ENCODE measurements at places on chromosomes 12 and 14.

DNA sequence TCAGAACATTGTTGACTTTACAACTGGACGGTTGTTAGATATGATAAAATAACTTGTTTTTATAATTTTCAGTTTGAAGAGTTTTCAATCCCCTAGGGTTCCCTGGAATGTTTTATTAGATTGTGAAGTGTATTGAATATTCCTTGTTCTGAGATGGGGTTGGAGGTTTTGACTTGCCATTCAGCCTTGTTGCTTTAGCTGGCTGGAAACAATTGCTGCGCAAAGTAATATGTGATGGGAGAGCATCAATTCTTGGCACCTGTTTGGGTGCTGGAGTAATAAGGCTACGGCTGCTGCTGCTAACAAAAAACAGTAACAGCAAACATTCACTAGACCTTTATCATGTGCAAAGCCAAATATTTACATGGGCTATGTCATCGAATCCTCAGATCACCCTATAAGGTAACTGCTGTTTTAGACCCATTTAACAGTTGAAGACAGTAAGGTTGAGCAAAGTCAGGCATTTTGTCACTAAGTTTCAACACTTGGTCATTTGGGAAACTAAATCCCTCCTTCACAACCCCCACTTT, 241.0 kb upstream of the TBX3 start:
- no peak for DNase-seq

DNA sequence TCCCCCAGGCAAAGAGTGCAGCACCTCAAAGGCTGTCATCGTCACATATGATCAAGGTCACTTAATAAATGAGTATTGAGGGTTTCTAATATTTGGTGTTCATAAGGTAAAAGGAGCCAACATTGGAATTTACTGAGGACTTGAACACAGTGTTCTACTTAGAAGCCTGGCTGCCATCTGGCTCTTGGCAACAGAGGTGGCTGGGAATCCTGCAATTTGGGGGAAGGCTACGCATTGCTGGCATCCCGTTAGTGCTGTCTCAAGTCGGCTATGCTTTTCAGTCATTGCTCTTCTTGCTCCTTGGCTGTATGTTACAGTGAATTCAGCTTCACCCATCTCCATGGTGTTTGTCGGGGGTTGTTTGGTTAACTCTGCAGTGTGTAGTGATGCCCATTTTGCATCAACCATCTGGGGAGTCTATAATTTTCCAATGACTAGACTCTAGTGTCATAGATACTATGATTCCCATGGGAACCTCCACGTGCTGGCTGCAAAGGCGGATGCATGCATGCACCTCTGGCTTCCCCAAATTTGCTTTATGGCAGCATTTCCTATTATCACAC, 12.9 kb upstream of the SLC24A4 start:
- DNase-seq, result no peak

GRCh38 chr14:67237591-67237990, 3.6 kb upstream of the PALS1 start:
- no peak for DNase-seq

DNA sequence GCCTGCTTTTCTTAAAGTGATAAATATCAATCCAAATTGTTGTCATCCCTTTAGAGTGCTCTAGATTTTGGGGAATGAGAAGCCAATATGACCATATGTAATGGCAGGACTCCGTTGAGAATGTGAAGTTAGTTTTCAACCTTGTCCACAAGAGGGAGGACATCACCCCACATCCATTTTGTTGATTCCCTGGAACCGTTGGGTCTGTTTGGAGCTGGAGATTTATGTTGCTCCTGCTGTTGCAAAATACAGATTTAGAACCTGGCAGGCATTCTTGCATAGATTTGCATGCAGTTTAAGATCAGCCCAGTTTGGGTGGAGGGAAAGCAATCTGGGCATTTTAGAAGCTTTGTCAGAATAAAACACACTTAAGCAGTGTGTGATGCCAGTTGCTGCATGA, 620.1 kb downstream of the NRXN3 start:
- DNase-seq, result no peak

GRCh38 chr14:97713023-97713422, 915.8 kb downstream of the VRK1 start:
- no peak for DNase-seq

DNA sequence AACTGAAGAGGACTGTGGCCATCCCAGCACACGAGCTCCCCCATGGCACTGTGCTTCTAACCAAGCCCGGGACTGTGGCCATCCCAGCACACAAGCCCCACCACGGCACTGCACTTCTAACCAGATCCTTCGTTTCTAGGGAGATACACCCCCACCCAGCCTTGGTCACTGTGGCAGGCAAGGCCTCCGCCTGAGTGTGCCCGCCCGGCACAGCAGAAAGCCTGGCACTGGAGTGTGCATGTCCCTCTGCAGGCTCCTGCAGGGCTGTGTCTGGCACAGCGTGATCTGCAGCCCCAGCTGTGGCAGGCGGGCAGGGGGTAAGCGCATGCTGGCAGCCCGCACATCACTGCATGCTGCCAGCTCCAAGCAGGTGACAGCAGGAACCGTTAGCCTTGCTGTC, 49.8 kb downstream of the CCDC85C start:
- DNase-seq, result no peak

- no peak for DNase-seq
Observed at GRCh38 chr14:77508249-77508648, 9.6 kb upstream of the ISM2 start.

GRCh38 chr12:62537551-62537950, 70.9 kb downstream of the MON2 start:
- no peak for DNase-seq

GRCh38 chr12:55937981-55938380, 7.0 kb downstream of the DGKA start:
- no peak for DNase-seq

GRCh38 chr12:80756875-80757274, 40.2 kb downstream of the MYF5 start:
- no peak for DNase-seq

DNA sequence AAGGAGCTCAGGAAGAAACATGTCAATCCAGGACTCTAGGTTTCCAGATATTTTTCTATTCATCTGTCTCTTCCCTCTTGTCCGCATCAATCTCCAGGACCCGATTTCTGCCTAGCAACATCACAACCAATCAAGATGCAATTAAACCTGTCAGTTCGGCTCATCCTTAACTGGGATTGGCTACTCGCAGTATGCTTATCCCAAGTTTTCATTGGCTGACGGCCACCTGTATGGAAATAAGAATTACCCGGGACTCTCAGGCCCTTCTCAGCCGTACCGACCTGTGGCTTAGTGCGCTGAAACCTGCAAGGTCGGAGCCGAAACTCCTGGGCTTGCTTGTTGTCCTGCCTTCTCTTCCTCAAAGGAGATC, 20.4 kb upstream of the ATP5MC2 start:
- peak; percentile 83 for DNase-seq

GRCh38 chr12:131856366-131857097, 28.3 kb downstream of the MMP17 start:
- DNase-seq, result no peak

DNA sequence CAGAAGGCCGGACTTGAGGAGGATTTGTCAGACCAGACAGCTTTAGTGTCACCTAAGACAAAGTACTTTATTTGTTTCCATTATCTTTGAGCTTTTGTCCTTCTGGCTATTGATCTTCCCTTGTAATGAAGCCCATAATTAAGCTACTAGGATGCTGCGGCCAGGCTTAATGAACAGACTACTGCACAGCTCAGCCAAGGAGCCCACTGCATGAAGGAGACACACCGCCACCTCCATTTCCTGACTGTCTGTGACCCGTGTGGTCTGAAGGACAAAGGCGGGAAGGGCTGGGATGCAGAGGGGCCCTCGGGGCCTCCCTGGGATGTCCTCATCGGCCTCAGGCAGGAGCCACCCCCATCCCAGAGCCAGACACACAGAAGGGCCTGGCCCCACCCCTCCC, 31.0 kb upstream of the GALNT9 start:
- no peak for DNase-seq

DNA sequence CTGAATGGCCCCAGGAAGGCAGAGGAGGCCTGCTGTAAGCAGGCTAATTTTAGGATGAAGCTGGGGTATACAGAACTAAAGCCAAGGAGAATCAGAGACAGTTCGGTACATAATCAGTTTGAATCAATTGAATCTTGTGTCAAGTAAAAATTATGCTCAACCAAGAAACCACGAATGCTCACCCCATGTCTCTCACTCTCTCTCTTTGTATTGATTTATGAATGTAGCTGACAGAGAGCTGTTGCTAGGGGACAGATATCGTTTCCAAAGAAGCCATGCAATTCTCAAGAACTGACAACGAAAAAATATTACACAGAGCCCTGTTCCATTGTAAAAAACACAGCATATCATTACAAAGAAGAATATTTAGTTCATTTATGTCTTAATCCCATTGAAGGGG, 151.1 kb upstream of the PKP2 start:
- no peak for DNase-seq

GRCh38 chr12:113461666-113462065, 10.0 kb downstream of the LHX5 start:
- no peak for DNase-seq

GRCh38 chr12:95258803-95259202, 41.2 kb downstream of the VEZT start:
- no peak for DNase-seq

GRCh38 chr14:75204116-75204515, 27.7 kb upstream of the TMED10 start:
- no peak for DNase-seq

DNA sequence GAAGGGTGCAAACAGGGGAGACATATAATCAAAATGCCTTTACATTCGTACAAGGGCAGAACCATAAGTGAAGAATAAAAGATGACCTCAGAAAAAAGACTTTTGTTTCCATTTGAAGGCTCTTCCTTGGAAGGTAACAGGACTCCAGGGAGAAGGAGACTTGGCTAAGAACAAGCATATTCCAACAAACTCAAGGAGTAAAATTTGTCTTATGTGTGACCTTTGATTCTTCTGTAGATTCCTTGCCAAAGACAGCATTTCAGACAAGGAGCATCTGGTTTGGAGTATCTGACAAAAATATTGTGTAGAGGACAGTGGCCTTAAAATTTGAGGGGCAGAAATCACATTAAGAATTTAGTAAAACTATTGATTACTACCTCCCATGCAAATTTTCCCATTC, 991.9 kb downstream of the FLRT2 start:
- DNase-seq, result no peak

DNA sequence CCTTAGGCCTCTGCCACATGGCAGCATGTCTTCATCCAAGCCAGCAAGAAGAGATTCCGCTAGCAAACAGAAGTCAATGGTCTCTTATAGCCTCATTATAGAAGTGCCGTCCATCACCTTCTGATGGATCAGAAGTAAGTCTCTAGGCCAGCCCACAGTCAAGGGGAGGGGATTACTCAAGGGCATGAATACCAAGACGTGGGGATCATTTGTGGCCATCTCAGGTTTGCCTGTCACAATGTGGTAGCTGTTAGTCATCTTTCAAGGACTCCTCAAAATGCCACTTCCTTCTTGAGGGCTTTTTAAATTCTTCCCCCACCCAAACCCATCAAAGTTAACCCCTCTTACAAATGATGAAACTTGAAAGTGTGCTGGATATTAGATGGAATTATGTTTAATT, 8.1 kb upstream of the ADCY6 start:
- no peak for DNase-seq

- DNase-seq, result no peak
Observed at GRCh38 chr12:113134071-113134470, 1.5 kb downstream of the RASAL1 start.

DNA sequence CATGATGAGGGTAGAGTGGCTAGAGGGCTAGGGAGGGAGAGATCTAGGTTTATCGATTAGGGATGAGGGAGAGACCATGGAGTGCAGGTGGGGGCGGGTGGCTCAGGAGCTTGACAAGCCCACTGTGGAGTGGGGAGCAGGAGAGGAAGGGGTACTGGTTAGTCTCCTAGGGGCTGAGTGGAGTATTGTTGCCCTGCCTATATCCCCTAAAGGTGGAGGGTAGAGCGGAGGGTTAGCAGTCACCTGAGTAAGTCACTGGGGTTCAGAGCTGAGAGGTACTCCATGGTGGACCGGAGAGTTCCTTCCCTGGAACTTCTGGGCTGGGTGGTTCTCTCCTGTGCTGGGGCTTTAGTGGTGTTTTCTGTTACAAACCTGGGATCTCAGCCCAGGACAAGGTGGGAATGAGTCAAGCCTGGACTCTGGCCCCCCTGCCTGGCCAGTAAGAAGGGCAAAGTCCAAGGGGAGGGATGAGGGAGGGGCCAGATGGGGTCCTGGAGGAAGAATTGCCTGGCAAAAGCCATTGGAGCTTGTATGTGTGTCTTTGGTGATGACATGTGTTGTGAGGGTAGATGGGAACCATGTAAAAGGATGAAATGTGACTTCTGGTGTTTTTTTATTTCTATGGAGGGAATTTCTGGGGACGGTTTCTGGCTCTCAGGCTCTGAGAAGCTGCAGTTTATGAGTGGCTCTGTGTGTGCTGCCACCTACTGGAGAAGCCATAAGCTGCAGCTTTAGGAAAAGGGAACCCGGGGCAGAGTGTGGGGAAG, at the start of gene CIDEB:
Gene CIDEB, minus strand, starts transcription at position 403 of the 767 bp plus-strand sequence. Its CDS starts 119 bp downstream, at position 284.
- peak; percentile 11 for DNase-seq

DNA sequence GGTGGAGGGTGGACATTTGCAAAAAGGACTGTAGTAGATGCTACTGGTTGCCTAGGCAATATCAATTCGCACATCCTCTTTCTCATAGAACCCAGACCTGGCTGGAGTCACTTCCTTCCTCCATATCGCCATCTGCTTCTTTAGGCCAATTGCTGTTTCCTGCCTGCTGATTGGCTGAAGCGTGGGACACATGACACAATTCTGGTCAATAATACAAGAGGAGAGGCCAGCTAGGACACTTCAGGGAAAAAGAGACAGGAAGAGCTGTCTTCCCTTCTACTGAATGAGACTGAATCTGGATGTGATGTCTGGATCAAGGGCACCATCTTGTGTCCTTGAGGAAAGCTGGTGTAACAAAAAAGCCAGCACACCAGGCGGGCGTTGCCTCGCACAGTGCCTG, 53.8 kb downstream of the TRPV4 start:
- DNase-seq, result no peak

DNA sequence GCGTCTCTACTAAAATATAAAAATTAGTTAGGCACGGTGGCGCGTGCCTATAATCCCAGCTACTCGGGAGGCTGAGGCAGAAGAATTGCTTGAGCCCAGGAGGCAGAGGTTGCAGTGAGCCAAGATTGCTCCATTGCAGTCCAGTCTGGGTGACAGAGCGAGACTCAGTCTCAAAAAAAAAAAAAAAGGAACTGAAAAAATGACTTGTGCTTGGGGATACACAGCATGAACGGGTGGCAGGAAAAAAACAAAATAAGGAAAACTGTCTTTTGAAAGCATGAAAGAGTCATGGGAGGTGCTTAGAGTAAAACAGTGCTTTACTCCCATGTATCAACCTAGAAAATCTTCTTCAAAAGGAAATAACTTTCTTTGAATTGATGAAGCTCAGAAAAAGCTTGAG, 80.8 kb downstream of the TMTC1 start:
- no peak for DNase-seq

DNA sequence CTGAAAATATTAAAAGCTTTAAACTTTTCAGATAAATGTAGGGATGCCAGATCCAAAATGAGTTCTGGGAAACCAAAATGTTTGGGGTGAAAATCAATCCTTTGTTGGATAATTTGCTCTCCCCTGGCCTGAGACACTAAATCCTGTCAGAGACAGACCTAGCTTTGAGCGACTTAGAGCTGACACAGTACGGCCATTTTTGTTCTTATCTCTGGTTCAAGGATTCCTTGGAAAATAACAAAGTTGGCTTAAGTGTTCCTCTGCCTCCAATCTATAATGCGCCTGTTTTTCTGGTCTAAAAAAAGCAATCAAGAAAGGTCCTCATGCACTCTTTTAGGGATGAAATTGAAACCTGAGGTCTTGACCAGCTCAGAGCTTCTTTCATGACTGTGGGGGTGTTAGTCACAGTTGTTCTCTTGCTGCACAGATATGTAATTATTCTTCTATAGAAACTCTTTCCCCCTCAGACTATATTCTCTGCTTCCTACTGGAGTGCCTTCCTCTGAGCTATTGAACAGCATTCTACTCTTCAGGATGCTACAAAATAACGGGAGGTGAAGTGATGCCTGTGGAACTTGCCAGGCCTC, 52.3 kb upstream of the EGLN3 start:
- no peak for DNase-seq

Measured in NCI-H1048 (cell line).